ENCODE measurements at places on chromosomes 6 and 20.

DNA sequence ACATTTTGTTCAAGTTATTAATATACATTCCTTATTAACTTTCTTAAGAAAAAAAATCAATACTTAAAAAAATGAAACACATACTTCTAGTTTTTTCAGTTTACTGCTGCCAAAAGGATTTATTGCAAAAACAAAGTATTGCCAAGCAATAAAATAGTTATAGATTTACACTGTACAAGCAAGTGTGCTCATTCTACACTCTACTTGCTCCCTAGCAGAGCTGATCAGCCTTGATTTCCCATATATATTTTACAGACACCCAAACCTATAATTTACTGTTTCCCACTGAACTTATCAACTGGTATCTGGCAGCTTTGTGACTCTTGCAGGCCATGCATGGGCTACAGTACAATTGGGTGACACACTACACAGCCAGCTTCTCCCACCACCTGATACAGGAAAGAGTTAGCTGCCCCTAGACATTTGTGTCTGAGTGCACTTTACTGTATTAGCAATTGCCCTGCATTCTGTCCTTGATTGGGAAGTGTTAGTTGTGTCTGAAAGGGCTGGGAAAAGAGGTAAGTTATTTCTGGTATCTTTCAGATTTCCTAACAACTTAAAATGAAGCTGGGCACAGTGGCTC, 156.0 kb upstream of the BEND3 start:
- DNase-seq, result no peak

DNA sequence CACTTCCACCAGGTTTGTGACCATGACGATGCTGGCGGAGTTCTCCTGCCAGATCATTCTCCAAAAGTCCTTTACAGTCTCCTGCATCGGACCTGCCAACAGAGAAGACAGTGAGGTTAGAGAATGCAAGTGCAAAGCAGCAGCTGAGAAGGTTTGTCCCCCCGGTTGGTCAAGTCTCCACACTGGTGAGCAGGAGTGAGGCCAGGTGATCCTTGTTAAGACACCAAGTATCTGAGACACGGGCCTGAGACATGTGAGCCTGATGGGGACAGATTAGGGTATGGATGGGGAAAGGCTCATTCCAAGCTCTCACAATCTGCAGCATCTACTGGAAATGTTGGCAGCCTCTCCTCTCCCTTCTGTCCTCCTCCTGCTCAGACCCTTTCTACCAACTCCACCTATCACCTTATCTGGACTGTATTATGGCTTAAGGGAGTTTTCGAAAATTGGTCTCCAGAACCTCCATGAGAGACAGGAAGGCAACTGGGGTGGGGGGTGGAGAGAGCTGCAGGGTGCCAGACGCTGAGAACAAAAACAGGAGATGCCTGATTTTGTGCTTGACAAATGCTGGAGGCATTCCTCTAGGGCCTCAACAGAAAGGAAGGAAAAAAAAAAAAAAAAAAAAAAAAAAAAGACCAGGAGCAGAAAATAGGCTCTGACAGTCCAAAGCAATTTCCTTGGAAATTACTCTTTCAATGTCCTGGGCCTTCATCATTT, 500.4 kb upstream of the CHD6 start:
- DNase-seq, result no peak

DNA sequence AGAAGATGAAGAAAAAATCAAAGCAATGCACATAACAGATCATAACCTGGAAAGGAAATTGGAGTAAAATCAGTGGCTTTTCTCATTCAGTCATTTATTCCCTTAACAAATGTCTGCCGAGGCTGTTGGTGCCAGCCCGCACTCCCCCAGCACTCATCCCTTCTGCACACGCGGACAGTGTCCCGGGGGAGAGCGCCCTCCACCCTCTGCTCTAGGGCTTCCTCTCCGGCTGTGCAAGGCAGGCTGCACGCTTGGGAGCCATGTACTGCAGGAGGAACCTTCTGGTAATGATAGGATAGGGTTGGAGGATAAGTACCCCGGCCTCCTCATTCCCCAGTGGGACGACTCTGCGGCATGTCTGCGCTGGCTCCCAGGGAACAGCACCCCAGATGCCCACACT, 134.5 kb downstream of the PAX1 start:
- no peak for DNase-seq

GRCh38 chr6:44685213-44685612, 297.7 kb downstream of the CDC5L start:
- DNase-seq, result no peak

DNA sequence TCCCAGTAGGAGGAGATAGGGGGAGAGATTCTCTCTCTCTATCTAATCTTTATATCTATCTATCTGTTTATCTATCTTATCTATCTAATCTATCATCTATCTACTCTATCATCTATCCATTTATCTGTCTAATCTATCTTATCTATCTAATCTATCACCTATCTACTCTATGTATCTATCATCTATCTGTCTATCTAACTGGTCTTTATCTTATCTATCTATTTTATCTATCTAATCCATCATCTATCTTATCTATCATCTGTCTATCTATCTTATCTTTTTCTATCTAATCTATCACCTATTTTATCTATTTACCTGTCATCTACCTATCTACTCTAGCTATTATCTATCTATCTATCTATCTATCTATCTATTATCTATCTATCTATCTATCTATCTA, 109.4 kb downstream of the FNDC1 start:
- DNase-seq, result no peak

- DNase-seq, result no peak
Observed at GRCh38 chr6:6362056-6362840, 41.8 kb upstream of the F13A1 start.

DNA sequence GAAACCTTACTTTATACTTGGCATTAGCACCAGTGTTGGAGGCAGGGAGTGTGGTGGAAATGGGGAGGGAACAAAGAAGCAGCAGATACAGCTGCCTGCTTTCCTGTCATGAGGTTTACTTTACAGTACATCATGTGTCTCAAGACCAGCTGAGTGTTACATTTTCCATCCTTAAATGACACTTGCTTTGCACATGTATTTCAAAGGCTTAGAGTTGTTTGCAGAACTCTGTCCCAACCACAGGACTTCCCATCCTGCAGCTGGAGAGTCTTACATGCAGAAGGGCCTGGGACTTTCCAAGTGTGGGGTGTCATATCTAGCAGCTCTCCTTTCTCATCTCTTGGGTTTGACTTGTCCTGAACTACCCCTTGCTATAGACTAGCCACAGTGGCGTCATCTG, 395.9 kb downstream of the DHX35 start:
- DNase-seq, result no peak

DNA sequence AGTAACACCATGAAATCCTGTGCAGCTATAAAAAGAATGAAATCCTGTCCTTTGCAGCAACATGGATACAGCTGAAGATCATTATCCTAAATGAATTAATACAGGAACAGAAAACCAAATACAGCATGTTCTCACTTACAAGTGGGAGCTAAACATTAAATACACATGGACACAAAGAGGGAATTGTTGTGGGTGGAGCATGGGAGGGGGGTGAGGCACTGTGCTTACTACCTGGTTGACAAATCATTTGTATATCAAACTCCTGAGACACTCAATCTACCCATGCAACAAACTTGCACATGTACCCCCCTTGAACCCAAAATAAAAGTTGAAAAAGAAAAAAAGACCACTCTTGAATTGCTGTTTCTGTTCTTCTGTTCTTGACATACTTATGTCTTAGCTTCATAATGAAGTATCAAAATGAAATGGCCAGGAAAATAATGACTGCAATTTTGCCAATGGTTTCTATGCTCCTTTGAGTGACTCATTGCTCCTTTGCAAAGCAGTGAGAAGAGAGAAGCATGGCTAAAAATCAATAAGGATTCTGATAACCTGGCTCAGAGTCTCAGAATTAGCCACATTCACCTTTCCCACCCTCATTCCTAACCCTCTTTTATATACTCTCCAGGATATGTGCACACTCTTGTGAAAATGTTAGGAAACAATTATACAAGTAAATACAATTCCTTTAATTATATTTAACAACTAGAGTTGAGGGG, 71.0 kb downstream of the CYP39A1 start:
- DNase-seq, result no peak

- DNase-seq, result no peak
Observed at GRCh38 chr6:74867291-74867690, 338.6 kb downstream of the COL12A1 start.

GRCh38 chr6:82367704-82368103, 4.1 kb downstream of the TPBG start:
- DNase-seq, result no peak

- DNase-seq, result no peak
Observed at GRCh38 chr6:30974490-30975252, 8.8 kb upstream of the MUC21 start.

- DNase-seq, result no peak
Observed at GRCh38 chr6:141685416-141685815, 447.3 kb upstream of the GJE1 start.

GRCh38 chr20:44566018-44566417, 16.4 kb upstream of the PKIG start:
- no peak for DNase-seq

DNA sequence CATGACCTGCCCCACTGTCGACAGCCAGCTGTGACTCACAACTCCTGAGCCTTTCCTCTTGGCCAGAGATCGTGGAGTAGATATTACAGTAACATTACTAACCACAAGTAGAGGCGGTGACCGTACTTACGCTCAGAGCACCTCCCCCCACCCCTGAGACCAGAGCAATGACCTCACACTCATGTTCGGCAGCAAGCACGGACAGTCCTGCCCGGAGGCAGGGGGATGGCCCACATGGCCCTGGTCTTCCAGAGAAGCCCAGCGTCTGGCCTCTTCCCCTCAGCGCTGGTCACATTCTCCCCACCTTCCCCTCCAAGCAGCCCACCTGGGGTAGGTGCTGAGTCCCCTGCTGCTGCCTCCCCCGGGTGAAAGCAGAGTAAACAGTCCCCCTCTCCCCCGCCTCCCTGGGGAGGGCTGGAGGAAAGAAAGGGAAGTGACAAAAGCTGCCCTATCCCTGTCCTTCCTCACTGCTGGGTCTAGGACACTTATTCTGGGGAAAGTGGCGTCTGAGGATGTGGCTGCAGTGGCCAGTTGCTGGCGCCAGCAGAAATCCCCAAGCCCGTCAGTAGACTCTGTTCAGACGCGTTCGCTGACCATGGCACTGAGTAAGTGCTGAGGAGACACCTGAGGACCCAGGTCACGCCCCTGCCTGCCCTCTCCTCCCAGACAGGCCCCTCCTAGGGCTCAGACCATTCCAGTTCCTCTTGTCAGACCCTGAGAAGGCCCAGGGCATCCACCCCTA, 68.5 kb downstream of the MRPL14 start:
- DNase-seq, result peak; percentile 99

DNA sequence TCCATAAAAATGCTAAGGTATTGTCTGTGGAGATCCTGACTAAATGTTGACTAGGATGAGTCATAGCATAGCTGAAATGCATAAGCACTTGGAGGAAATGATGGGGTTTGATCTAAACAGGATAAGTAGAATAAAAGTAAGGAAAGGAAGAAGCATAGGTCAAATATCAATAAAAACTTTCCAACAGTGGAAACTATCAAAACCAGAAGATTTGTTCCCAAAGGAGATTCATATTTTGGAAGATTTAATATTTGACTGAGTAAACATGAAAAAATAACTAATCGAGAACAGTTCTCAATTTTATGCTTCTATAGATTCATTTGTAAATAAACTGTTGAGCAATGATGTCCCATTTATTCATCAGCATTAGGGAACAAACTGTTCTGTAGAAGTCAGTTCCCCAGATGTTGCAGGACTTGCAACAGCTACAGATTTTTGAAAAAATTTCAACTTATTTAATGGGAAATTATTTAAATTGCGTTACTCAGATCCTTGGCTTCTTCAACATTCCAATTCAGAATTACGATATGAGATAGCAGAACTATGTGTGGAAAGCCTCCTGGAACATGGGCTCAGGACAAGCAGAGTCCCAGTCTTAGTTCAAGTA, 133.7 kb upstream of the TBX18 start:
- peak; percentile 84 for DNase-seq

DNA sequence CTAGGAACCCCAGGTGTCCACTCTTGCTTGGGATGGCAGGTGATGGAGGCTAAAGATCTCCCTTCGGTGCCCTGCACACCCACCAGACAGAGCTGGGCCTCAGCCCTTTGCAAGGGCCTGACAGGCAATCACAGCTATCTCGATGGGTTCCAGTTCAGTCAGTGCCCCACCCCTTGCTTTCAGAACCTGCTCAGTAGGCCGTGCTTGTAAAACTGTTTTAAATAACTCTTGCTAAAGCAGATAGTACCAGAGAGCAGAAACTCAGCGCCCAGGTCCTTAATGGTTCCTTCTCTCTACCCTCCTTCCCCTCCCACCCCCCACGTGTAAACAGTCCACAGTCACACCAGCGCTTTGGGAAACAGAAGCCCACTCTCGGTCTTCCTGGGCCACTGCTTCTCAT, 39.2 kb downstream of the C6orf132 start:
- no peak for DNase-seq

- no peak for DNase-seq
Observed at GRCh38 chr6:56996401-56996800, 41.5 kb downstream of the BEND6 start.

GRCh38 chr6:146578054-146578453, 20.7 kb upstream of the ADGB start:
- DNase-seq, result no peak

DNA sequence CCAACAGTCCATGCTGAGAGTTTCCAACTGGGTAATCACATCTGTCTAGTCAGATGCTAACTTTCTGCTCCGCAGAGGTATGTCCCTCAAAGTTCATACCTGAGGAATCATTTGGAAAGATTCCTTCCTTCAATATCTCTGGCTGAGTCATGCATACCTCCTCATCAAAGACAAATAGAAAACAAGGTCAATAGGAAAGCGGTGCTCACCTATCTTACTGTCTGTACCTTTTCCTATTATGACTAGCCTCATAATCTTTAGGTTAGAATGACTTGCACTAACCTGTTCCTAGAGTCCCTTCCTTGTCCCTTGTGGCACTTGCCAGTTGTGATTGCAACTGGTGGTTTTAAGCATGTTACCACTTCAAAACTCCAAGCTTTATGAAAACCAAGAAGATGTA, 78.2 kb upstream of the PTPRK start:
- DNase-seq, result no peak

- DNase-seq, result no peak
Observed at GRCh38 chr6:89071036-89071435, 9.5 kb upstream of the PNRC1 start.

DNA sequence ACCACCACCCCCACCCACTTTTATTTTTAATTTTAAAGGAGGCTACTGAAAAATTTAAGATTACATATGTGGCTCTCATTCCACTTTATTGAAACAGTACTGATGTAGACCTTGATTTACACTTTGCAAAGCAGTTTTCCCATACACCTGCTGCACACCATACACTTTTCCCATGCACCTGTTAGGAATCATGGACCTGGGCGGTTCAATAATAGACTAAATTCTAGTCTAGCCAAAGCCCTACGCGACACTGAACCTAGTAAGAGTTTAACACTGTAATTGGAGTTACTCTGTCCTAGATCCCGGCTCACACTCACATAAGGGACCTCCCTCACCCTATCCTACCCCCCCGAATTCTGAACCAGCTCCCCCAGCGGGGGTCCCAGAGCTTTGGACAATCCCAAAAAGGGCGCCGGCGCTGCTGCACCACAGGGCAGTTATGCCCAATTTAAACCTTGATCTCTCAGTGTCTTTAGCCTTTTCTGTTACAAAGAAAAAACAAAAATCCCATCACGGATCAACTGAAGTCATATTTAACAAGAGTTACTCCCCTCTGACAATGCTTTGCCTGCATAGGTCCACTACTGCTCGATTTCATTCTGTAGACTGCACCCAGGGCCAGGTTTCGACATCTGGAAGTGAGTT, 2.4 kb upstream of the GCLC start:
- DNase-seq, result no peak

Measured in cardiac muscle cell (in vitro differentiated cells and primary cell).